Cardiac fibroblast (primary cell): ENCODE measurements at places on chromosomes 11 and 22.

DNA sequence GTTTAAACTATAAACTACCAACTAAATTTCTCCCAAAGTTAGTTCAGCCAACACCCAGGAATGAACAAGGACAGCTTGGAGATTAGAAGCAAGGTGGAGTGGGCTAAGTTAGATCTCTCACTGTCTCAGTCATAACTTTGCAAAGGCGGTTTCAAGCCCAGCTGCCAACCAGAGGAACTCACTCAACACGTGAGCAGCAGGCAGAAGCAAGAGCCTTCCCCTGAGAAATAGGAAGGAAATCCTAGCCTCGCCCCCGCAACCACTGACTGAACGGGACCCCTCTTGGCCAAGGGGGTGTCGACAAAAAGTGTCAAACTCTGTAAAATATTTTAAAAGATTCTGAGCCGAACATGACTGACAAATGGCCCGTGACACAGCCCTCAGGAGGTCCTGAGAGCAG is 4.4 kb upstream of the KRTAP5-9 start:
- no peak for DNase-seq

GRCh38 chr11:355581-356458 is 13.5 kb upstream of the B4GALNT4 start:
- peak; percentile 100 for DNase-seq

DNA sequence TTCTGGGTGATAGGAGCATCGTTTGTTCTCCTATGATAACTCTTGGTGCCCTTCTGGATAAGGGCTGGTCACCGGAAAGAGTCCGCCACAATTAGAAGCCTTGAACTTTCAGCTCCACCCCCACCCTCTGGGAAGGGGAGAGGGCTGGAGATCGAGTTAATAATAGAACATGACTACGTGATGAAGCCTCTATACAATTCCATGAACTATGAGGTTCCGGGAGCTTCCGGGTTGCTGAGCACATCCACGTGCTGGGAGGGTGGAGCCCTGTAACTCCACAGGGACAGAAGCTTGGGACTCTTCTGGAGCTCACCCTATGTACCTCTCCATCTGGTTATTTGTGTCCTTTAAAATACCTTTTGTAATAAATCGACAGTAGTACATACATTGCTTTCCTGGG is 40.3 kb downstream of the ARHGAP42 start:
- peak; percentile 30 for DNase-seq

DNA sequence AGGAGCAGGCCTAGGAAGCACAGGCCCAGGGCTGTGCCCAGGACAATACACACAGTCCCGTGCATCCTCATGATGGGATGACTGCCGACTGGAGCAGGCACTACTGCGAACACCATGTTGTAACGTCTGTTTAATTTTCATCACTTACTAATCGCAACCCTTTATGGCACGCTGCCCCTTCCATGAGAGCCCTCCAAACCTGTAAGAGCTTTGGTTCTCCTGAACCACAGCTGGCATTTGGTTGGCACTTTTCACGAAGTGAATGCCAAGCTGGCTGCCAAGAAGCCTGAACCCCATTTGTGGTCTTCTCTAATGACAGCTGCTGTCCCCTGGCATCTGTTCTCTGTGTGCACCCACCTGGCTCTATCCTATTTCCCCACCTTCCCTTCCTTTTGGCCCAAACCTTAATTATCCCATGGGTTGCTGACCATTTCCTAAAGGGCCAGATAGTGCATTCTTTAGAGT is 36.5 kb downstream of the APOL1 start:
- DNase-seq: no peak

- DNase-seq: no peak
Measured at GRCh38 chr22:25736378-25737011, 5.5 kb upstream of the MYO18B start.

- no peak for DNase-seq
Measured at GRCh38 chr11:113276466-113276865, 37.9 kb upstream of the TTC12 start.

DNA sequence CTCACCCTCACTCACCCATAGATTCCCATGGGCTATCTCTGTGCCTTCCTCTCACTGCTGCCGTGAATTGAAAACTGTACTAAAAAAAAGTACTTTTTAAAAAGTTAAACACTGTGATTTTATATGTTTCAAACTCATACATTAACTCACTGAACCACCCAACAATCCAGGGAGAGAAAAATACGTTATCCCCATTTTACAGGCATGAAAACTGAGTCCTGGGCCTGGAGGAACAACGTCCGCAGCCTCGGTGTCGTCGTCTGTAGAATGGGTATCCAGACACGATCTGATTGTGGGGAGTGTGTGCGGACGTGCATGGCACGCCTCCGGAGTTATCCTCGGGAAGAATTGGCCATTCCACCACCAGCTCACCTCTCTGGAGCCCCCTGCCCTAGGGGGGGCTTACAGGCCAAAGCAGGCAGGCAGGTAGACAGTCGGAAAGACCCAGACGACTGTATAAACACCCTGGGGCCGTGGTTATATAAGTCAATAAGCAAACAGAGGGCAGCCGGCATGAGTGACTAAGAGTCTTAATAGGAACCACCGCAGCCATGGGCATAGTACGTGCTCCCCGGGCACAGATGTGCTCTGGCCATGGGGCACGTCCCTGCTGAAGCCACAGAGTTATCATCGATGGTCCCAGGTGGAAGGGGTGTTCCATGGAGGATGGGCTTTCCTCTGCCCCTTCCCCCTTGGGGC is 7.1 kb upstream of the PDGFB start:
- DNase-seq: no peak

GRCh38 chr11:132743601-132744000 is 788.7 kb downstream of the OPCML start:
- no peak for DNase-seq

- DNase-seq: peak; percentile 54
Measured at GRCh38 chr11:9982127-9982795, 311.8 kb downstream of the SBF2 start.

DNA sequence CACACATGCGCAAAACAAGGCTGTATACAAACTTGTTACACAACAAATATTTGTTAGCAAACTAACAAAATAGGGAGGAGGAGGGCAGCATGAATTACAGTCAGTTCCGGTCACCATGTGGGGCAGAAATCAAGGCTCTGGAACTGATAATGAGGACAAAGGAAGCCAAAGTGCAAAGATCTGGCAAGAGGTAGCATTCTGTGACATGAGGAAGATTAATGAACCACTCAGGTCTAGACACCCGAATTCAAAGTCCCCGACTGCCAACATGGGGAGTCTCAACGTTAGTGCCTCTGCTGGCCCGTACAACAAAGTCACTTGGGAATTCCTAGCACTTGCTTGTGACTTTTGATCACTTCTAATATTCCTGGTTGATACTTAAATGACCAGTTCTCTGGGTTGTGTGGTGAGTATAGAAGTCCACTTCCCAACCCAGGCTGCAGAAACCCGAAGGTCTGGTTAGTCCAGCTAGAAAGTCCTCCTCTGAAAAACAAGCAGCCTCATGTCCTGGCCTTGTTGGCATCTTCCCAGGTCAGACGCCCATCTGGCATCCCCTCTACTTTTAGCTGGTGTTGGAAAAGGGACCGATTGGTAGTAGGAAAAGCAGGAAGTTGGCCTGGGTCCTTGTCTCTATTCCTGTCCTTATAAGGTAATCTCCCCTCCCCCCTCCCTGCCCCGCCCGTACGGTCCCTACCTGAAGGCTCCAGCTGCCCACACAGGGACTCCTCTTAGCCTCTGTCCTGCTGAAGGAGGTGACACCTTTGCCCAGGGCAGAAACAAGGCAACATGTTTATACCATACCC is 1.6 kb downstream of the SUN2 start:
- peak; percentile 44 for DNase-seq

- no peak for DNase-seq
Measured at GRCh38 chr11:8097062-8097461, 16.1 kb downstream of the TUB start.

DNA sequence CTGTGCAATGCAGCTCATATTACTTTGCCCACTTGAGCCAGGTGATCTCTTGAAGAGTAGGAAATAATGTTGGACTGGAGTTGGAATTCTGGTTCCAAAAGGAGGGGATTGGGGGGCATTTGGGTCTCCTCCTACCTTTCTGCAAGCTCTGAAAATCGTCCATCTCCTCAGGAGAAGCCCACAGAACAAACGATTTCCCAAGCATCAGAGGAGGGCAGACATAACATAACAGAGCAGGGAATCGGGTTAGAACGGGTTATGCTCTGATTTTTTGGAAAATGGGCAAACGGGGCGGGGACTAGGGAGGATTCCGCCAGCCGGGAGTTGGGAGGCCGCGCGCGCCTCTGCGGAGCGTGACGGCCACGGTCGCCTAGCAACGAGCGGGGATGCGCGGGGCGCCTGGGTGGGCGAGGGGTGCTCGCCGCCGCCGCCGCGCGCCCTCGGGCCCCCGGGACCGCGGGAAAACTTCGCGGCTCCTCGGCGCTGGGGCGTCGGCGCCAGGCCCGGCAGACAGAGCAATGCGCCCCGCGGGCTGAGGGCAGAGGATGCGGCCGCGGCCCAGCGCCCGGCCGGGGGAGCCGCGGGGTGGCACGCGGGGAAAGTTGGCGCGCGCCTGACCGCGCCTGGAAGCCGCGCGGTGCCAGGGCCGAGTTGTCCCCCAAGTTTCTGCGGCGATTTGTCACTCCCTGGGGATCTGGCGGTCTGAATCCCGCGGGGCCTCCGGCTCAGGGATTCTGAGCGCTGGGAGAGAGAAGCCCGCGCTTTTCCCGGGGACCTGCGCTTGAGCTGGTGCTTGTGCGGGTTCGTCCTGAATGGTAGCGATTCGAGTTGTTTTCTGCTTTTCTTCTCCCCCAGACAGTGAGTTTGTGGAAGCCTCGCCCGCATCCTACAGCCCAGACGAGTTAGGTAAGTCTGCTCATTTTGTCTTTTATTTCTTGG is 27.8 kb upstream of the AMOTL1 start:
- DNase-seq: peak; percentile 23

GRCh38 chr11:66609721-66610617 is 6.5 kb upstream of the RBM14 start:
- DNase-seq: no peak

DNA sequence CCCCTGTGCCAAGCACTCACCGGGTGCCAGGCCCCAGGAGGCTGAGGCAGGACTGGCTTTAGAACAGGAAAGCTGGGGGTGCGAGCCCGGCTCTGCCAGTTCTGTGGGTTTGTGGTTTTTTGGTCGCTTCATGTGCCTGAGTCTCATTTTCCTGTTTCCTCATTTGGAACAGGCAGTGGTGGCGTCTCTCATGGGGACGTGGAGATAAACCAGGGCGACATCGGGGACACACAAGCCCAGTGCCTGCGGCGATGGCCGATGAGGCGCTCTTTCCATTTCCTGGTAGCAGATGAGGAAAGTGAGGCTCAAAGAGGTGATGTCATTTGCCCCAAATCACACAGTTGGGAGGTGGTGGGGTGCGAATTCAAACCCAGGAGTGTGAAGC is 20.8 kb upstream of the CHKA start:
- DNase-seq: no peak

- peak; percentile 62 for DNase-seq
Measured at GRCh38 chr11:122020902-122021301, 95.1 kb downstream of the BLID start.

GRCh38 chr11:18768472-18768901 is 23.1 kb downstream of the PTPN5 start:
- no peak for DNase-seq

- DNase-seq: peak; percentile 51
Measured at GRCh38 chr11:107741044-107741823, 29.4 kb upstream of the SLN start.

DNA sequence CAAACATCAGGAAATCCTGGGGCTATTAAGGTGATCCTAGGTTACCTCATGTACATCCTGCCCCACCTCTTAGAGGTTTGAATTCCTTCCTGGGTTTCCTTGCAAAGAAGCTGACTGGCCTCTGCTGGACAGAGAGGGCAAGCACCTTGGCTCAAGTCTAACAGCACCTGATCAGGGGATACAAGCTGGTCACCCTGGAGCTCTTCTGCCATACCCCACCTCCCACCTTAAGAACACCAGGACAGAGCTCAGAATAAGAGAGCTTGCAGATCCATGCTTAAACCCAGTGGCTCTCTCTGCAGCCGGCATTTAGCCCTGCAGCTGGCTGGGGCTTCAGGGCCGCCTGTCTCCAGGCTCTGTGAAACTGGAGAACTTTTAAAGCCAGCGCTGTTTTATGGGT is 386.6 kb upstream of the NARS2 start:
- DNase-seq: peak; percentile 51

- peak; percentile 45 for DNase-seq
Measured at GRCh38 chr22:45009606-45010531, at the start of gene PHF21B. TSS of gene PHF21B (minus strand) at chr22:45010005. CDS start at chr22:45009549, 456 bp downstream.

DNA sequence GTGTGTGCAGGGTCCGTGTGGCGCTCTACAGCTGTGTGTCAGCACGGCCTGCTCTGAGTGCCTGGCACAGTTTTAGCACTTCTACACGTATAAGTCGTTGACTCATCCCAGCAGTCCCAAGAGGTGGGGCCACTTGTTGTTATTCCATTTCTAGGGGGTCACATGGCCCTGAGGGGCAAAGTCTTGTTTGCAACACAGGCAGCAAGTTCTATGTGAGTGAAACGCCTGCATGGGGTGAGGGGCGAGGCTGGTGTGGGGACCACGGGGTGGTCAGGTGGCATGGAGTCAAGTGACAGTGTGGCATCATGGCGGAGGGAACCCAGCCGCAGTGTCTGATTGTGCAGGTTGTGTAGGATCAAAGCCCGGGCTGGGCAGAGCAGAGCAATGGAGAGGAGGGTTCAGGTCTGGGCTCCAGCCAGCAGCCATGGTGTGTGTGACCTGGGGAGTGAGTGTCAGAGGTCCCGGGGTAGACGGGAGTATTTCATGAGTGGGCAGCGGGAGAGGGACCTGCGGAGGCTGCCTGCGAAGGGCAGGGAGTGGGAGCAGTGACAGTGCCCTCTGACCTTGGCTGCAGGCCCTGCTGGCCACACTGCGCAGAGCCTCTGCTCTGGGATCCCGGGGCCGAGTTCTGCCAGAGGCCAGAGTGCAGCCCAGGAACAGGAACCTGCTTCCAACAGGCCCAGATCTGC is 27.9 kb downstream of the SHANK3 start:
- DNase-seq: no peak

GRCh38 chr11:20367313-20367948 is 3.9 kb downstream of the HTATIP2 start:
- peak; percentile 80 for DNase-seq

DNA sequence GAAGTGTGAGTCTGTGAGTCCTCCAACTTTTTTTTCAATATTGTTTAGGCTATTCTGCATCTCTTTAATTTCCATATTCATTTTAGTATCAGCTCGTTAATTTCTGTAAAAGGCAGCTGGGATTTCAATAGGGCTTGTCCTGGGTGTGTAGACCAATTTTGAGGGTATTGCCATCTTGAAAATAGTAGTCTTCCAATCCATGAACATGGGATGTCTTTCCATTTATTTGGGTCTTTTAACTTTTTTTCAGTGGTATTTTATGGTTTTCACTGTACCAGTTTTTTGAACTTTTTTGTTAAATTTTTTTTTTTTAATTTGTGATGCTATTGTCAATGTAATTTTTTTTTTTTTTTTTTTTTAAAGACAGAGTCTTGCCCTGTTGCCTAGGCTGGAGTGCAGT is 79.5 kb downstream of the ARHGAP8 start:
- DNase-seq: no peak

- peak; percentile 65 for DNase-seq
Measured at GRCh38 chr11:34243600-34244464, 114.0 kb downstream of the ABTB2 start.

DNA sequence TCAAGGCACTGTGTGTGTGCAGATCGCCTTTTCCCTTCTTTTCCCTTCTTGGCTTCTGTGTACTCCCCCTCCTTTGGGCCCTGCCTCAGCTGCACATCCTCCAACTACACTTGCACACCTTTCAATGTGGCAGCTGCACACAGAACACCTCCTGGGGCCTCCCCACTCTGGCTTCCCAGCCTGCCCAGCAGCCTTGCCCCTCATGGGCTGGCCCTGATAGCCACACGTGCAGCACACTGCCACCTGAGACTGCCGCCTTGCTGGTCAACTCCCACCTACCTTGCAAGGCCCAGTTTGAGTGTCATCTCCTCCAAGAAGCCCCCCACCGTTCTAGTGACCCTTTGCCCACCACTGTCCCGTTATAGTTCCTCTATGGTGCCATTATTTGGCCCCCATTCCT is 77.3 kb upstream of the ARFGAP3 start:
- DNase-seq: no peak
